ENCODE measurements at places on chromosomes 5 and 9. TPM values are rescaled to one million over a fixed set of nuclear protein-coding genes. Genes with fewer than 3 reads are reported as not detected.

DNA sequence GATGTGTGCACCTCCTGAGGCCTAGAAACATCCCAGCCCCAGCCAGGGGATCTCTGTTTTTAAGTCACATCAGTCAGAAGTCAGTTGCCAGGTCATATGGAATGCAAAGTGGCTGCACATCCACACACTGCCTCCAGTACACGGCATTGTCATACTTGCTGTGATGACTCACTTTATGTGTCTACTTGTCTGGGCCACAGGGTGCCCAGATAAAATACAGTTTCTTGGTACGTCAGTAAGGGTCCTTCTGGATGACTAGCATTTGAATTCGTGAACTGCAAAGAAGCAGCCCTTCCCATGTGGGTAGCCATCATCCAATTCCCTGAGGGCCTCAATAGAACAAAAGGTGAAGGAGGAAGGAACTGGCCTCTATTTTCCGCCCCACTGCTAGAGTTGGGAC, 27.7 kb downstream of the AUH start:
- DNase-seq, result no peak

GRCh38 chr9:35826071-35826701, 2.3 kb downstream of the FAM221B start:
- DNase-seq, result no peak

GRCh38 chr5:180844432-180844831, 16.6 kb downstream of the ZFP62 start:
- no peak for DNase-seq

DNA sequence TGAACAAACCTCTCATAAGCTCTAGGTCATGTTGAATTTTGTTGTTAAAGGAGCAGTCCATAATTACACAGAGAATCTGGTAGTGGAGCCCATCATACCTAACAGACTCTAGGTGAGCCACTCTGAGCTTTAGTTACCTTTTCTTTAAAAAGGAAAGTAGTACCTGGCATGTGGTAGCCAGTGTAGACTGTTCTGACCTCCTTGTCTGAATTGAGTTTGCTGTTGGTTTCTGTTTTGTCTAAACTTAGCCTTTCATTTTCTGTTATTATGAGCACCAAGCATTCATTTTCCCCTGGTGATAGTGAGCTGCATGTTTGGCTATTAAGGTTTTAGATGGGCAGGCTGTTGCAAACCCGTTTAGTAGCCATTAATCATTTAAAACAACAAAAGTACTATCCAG, 112.2 kb downstream of the MAST4 start:
- no peak for DNase-seq

The ZNF782 gene
- 25.9 TPM for total RNA-seq

Data from uterus (tissue), 4 donors.